Foreskin keratinocyte (primary cell): ENCODE measurements at places on chromosomes 12 and 14. TPM values are rescaled to one million over a fixed set of nuclear protein-coding genes. Genes with fewer than 3 reads are reported as not detected.

DNA sequence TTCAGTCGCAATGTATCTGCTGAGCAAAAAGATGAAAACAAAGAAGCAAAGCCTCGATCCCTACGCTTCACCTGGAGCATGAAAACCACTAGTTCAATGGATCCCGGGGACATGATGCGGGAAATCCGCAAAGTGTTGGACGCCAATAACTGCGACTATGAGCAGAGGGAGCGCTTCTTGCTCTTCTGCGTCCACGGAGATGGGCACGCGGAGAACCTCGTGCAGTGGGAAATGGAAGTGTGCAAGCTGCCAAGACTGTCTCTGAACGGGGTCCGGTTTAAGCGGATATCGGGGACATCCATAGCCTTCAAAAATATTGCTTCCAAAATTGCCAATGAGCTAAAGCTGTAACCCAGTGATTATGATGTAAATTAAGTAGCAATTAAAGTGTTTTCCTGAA, 19.8 kb downstream of the CKB start:
- DNase-seq = no peak

DNA sequence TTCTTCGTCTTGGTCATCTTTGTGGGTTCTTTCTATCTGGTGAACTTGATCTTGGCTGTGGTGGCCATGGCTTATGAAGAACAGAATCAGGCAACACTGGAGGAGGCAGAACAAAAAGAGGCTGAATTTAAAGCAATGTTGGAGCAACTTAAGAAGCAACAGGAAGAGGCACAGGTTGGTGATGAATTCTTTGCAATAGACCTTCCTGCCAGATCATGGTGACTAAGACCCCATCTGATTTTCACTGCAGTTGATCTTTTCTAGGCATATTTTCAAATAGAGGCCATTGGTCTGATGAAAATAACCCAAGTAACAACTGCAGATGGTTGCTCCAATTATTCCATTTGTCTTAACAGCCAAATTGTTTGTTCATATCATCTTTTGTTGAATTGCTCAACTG, 114.4 kb downstream of the SCN8A start:
- DNase-seq = no peak

GRCh38 chr12:53991077-53991460, 6.1 kb downstream of the HOXC10 start:
- no peak for DNase-seq

The GNS gene
- total RNA-seq = 43.2 and 49.1 TPM in 2 replicates

The GXYLT1 gene
- 9.4 and 9.7 TPM in 2 replicates for total RNA-seq

- no peak for DNase-seq
Measured at GRCh38 chr12:122523846-122524718, 2.7 kb downstream of the RSRC2 start.

The RAD51AP1 gene
- total RNA-seq = 23.2 and 26.5 TPM in 2 replicates

The CDCA4 gene
- 74.1 and 81.5 TPM in 2 replicates for total RNA-seq

DNA sequence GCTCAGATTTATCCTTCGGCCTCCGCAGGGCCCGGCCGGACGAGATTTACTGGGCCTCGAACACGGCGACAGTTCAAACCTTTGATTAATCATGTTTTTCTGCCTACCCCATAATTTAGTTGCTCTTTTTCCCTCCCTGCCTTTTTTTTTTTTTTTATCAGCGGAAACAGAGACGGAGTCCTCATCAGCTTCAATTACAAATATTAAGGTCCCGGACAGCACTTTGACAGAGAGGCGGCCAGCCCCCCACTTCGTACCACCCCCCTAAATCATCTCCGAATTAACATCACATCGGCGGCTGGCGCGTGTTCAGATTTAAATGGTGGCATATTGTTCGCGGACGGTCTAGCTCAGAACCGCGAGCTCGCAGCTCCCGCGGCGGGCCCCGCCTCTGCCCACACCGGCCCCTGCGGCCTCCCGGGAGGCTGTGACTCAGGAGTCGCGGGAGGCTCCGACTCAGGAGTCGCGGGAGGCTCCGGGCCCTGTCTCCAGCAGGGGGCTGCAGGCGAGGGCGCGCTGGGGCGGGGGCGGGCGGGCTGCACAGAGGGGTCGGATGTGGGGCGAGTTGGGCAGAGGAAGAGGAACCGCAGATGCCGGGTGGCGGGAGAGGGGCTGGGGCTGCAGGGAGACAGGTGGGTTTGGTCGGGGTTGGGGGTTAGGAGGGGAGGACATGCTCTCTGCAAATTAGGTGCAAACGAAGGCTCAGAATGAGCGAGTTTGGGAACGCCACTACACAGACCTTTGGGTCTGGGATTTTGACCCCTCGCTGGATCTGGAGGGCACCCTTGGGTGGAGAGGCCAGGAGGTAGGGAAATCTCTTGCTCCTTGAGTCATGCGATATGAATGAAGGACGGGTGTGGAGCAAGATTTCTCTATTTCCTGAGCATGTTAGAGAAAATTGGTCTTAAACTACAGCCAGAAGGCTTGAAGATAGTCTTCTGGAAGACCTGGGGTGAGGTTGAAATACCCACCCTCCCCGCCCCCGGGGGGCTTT, 19.6 kb upstream of the ATP5MC2 start:
- DNase-seq = peak; percentile 76

DNA sequence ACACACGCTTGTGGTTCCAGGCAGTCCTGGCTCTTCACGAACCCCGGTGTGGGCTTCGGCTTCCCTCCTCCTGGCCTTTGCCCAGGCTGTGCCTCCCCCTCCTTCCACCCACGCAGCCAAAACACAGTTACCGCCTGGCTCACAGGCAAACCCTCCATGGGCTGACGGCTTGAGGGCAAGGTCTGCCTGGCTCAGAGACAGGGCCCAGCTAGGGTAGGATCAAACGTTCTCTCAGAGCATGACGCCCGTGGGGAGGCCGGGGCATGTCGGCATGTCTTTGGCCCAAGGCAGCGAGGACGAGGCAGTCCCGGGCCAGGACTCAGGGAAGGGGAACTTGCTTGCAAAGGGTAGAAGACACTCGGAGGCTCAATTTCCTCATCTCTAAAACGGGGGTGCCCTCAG, 2.1 kb downstream of the SLC25A47 start:
- DNase-seq = no peak

GRCh38 chr12:21828779-21829178, 54.3 kb upstream of the KCNJ8 start:
- no peak for DNase-seq

- no peak for DNase-seq
Measured at GRCh38 chr12:8648576-8649205, 13.9 kb downstream of the MFAP5 start.

The RAPGEF3 gene
- 7.7 and 8.1 TPM in 2 replicates for total RNA-seq

The AQP2 gene
- total RNA-seq = not detected in 2 replicates

- DNase-seq = no peak
Measured at GRCh38 chr14:54567224-54567638, 303 bp downstream of the SAMD4A start.

DNA sequence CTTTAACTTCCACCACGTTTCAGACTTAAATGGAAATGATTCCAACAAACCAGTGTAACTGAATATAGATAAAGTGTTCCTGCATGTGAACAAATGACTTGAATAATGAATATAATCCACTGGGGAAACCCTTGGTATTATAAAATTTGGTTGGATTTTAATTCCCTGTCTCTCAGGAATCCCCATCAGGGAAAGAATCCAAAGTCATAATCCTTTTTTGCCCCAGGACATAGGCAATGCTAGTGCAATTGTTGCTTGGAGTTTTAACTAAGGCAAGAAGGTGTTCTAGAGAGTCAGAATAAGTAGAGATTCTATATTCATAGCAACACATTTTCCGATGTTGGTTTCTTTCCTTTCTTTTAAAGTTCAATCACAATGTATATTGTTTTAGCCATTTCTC, 1169.4 kb downstream of the GALC start:
- DNase-seq = no peak

The FGF6 gene
- total RNA-seq = not detected in 2 replicates

- no peak for DNase-seq
Measured at GRCh38 chr12:66708704-66709456, 30.0 kb upstream of the GRIP1 start.

DNA sequence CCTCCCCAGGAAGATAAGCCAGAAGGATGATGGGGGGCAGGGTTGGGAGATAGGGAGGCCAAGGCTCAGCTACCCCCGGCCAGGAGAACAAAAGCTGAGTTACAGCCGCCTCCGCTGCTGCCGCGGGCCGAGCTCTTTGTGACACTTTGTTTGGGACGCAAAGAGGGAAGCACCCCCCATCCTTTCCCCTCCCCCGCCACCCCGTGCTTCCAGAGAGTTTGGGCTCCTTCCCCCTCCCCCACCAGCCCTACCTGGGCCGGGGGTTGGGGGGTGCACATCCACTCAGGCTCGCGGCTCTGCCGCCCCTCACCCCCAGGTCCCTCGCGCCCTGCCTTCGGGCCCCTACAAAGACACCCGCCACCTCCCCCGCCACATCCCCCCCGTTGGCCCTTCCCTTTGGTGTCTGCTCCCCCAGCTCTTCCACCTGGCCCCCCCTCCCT, 799 bp downstream of the ZNF219 start:
- DNase-seq = no peak

DNA sequence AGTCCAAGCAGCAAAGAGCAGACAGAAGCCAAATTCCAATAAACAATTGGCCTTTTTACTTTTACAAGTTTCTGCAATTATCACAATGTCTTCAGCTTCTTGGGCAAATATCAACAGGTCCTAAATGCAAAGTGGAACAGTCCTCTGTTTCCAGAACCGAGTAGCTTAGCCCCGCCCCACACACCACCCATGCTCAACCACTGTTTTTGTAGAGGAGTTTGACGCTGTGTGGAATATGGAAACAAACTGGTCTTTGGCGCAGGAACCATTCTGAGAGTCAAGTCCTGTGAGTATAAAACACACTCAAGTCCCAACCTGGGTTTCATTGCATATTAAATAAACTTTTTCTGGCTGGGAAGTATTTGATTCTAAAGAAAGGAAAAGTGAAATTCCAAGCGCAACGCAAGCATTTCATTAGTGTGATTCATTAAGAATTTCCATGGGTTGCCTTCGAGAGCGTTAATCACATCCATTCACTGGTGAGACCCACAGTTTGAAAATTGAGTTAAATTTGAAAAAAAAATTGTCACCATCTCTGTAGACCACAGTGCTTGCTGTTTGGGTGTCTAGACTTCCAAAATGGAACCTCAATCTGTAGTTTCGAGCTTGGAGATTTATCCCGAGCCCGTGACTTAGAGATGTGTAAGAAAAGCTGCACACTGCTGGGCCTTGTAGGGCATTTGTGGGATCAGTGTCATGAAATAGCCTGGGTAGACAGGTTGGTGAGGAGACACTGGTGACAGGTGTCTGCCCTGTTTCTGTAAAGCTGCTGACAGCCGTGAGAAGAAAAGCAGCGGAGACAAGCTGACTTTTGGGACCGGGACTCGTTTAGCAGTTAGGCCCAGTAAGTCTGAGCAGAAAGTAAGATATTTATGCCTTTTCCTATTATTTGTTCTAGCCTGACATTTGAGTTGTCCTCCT, 96.1 kb downstream of the DAD1 start:
- DNase-seq = no peak

- DNase-seq = no peak
Measured at GRCh38 chr12:28884904-28885679, 264.0 kb upstream of the FAR2 start.
